ENCODE measurements at places on chromosomes 5 and 9.

GRCh38 chr5:76425928-76426804, 23.1 kb downstream of the IQGAP2 start:
- no peak for DNase-seq

DNA sequence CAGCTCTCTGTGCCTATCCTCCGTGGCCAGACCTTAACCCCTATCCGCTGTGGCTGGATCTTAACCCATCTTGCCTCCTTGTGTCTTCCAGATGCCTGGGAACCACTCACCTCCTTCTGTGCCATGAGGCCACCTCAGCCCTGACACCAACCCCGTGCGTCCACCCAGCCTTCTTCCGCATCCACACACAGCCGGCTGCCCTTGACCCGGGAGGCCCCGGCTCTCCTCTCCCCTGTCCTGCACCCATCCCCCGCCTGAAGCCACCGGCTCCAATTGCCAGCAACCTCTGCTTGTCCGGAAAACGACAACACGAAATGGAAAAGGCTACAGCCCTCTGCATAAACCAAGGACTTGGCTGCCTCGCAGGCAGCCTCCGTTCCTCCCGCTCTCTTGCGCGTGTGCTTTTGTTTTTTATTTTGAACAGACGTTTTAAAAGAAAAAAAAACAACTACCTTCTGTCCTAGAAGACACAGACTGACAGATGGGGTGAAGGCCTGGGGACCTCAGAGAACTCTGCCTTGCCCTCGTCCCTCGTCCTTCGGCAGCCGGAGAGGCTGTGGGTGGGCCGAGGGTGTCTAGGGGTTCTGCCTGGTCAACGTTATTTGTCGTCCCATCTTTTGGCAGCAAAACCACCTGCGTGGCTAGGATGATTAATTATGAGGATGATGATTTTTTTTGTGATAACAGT, 32.5 kb upstream of the HMCN2 start:
- DNase-seq: no peak

DNA sequence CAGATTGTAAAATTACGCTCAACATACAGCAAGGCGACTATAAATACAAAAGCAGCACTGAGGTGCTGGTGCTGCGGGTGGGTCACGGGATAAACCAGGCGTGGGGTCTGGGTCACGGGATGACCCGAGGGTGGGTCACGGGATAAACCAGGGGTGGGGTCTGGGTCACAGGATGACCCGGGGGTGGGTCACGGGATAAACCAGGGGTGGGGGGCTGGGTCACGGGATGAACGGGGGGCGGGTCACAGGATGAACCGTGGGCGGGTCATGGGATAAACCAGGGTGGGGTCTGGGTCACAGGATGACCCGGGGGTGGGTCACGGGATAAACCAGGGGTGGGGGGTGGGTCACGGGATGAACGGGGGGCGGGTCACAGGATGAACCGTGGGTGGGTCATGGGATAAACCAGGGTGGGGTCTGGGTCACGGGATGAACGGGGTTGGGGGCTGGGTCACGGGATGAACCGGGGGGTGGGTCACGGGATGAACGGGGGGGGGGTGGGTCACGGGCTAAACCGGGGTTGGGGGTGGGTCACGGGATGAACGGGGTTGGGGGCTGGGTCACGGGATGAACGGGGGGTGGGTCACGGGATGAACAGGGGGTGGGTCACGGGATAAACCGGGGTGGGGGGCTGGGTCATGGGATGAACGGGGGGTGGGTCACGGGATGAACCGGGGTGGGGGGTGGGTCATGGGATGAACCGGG, 30.2 kb upstream of the SLC9A3 start:
- no peak for DNase-seq

GRCh38 chr5:6791031-6791430, 77.8 kb downstream of the TENT4A start:
- no peak for DNase-seq

GRCh38 chr5:111134864-111135263, 42.7 kb downstream of the WDR36 start:
- DNase-seq: no peak

- DNase-seq: no peak
These were observed 166.4 kb upstream of the OTULINL start for GRCh38 chr5:14415024-14415697.

GRCh38 chr5:152170350-152170749, 234.7 kb downstream of the NMUR2 start:
- no peak for DNase-seq

DNA sequence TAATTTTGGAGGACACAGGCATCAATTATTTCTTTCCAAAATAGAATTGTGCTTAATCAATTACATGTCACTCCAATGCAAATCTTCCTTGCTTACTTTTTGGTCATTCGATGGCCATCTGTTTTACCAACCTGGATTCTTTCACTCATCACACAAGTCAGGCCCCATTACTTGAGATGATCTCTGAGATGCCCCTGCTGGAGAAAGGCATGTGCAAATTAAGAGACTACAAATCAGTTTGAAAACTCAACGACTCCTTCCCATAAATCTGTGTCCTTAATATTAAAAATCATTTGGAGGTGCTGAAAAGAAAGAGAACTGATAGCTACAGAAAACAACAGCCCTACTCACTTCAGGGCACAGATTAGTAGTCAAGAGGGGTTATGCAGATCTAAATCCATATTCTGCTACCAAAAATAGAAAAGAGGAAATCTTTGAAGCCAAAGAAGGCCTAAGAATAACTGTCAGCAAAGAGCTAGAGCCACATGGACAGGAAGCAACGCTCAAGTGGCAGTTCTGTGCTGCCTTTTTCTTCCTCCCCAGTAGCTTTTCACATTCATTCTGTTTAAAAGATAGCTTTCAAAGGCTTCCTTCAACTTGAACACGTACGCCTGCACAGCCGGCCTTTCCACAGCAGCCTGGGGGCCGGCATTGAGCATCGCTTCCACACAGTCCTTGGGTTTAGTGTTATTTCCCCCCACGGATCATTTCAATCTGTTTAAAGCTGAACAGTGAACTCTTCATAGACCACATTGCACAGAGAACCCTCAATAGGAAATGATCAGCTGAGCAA, 79.3 kb upstream of the MAP3K1 start:
- DNase-seq: no peak

DNA sequence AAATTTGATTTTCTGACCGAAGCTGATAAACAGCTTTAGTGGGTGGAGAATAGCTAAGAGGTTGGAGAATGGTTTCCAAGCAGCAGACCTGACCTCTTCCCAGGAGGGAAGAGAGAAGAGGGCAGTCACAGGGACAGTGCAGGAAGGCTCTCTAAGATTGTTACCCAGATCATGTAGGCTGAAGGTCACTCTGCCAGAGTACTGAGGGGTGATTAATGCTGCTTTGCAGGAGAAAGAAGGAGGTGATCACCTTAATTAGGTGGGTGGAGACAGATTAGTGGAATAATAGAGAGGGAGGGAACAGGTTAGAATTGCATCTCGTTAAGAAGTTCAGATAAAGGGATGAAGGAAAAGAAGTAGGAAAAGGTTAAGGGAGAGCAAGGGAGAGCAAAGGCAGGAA, 440.5 kb downstream of the BRINP1 start:
- no peak for DNase-seq

DNA sequence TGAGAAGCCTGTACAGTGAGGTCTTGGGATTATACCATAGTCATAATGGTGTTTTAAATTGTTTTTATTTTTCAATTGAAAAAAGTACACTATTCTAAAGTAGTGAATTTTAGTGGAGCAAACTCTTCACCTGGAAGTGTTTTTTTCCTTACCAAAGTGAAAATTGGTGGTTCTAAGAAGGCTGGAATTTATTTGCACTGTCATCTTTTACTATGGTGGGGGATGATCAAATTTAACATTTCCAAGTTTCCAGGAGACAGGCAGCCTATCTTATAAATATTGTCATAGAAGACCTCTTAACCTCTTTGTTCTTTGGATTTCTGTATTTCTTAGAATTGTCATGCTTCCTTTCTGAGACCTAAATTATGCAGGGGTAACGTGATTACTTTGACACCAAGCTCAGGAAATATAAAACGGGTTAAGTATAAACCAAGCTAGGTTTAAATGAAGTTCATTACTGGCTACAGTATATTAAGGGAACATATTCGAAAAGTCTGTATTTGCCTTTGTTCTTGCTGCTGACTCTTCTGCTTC, 20.2 kb downstream of the NDFIP1 start:
- DNase-seq: no peak

DNA sequence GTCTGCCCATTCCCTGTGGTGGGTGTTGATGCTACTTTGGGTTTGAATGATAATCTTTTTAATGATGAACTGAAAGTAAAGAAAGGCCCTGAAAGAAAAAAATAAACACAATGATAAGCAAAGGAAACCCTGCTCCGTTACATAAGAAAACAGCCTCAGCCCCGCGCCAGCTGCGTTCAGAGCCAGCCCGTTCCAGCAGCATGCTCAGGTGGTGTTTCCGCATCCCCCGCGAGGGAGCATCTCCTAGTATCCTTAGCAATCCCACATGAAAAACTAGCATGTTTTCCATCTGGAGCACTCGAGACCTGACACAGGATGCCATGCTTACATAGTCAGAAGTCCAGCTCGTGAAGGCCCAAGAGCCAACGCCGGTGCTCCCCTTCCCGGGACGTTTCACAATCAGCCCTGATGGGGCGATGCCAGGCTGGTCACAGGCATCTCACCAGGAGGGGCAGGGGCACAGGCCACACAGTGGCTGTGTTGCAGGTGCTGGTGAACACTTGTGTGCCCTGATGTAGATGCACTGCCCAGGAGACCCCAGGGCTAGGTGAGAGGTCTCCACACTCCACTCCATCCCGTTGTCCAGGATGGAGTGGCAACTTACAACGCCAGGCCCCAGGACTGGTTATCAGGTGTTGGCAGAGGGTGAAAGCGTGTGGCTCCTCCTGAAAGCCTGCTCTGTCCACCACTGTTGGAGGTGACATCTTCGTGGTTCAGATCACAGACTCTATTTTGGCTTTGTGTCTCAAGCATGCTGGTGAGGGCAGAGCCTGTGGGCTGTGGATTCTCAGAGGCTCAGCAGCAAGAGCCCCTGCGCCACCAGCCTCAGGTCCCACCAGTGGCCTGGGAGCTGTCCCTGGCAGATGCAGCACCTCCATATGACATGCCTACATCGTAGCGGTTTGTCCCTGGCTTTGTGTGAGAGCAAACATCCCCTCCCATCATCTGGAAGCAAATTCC, 246.8 kb upstream of the IRX1 start:
- no peak for DNase-seq

- no peak for DNase-seq
These were observed 121.8 kb downstream of the GHR start for GRCh38 chr5:42545038-42545437.

DNA sequence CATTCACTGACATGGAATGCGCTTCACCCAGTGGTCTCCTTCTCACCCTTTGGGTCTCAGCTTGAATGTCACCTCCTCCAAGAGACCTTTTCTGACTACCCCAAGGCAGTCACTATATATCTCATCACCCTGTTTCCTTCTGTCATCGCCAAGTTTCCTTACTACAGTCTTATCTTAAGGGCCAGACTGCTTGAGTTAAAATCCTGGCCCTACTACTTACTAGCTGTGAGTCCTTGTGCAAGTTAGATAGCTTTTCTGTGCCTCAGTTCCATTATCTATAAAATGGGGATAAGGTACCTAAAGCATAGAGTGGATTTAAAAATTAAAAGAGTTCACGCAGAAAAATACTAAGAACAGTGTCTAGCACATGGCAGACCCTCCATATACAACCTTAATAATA, 132.4 kb downstream of the GABBR2 start:
- no peak for DNase-seq

DNA sequence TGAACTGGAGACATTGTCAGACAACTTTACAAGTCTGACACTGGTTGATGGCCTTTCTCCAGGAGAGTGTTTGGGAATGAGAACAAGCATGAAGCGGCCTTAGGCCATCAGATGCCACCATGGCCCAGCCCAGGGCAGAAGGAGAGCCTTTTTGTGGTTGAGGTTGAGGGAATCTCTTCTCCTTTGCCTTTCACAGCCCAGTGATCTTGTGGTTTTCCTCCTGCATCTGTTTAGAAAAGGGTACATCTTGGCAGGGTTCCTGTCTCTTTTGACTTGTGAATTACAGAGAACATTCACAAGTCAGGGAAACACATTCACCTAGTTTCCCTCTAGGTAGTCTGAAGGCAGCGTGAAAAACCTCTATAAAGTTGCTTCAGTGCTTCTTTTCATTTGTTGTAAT, 27.5 kb downstream of the DMRT2 start:
- DNase-seq: no peak

DNA sequence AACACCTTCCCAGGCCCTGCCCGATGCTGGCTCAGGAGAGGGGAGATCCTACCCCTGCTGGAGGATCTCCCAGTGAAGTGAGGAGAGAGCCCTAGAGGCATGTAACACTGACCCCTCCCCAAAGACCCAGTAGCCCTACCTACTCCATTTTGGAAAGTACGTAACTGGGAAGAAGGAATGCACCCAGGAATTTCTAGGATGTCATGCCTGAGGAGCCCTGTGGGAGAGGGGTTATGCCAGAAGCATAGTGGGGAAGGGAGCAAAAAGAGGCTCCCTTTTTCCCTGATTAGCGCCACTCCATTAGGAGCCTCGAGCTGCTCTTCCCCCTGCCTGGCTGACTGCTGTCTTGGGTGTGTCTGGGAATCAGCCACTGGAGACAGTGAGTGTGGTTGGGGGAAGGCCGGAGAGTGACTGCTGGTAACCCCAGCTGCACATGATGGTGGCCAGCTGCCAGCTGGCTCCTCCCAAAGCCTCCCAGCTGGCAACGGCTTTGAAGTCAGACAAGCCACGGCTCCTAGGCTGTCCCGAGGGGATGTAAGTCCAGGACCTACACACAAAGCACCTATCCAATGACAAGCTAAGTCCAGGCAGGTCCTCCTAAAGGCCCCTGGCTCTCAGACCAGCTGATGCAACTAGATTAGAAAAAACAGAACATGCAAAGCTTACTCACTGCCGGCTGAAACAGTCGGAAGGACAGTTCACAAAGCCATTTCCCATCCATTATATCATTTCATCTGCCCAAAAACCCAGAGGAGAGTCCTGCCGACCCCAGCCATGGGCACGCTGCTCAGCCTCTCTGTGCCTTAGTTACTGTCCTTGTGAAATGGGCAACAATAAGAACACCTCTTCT, 136.5 kb upstream of the ABCA1 start:
- peak; percentile 54 for DNase-seq

- no peak for DNase-seq
These were observed 22.5 kb upstream of the JAKMIP2 start for GRCh38 chr5:147805030-147805454.

GRCh38 chr5:144504929-144505577, 334.4 kb downstream of the KCTD16 start:
- no peak for DNase-seq

- DNase-seq: no peak
These were observed 336.0 kb downstream of the ENC1 start for GRCh38 chr5:74304536-74304935.

GRCh38 chr9:116316246-116316645, 162.7 kb downstream of the PAPPA start:
- no peak for DNase-seq

- no peak for DNase-seq
These were observed 285.5 kb upstream of the SMARCA2 start for GRCh38 chr9:1729631-1730030.

DNA sequence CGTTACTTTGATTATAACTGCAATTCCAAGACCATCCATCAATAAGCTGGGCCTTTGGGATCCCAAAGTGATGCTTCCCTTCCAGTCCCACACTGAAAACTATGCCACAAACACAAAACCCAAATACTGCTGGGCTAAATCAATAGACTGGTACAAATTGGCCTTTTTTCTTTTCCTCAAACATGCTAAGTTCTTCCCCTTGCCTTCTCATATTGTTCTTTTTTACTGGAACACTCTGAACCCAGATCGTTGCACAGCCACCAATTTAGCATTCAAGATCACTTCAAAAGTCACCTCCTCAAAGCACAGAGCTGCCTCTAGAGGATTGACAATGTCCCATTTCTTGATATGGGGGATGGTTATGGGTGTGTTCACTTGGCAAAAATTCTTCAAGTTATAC, 66.0 kb downstream of the ACTL7B start:
- no peak for DNase-seq

- DNase-seq: peak; percentile 21
These were observed 24.9 kb upstream of the ELAVL2 start for GRCh38 chr9:23850690-23851629.
